ENCODE measurements at places on chromosomes 7 and 10.

DNA sequence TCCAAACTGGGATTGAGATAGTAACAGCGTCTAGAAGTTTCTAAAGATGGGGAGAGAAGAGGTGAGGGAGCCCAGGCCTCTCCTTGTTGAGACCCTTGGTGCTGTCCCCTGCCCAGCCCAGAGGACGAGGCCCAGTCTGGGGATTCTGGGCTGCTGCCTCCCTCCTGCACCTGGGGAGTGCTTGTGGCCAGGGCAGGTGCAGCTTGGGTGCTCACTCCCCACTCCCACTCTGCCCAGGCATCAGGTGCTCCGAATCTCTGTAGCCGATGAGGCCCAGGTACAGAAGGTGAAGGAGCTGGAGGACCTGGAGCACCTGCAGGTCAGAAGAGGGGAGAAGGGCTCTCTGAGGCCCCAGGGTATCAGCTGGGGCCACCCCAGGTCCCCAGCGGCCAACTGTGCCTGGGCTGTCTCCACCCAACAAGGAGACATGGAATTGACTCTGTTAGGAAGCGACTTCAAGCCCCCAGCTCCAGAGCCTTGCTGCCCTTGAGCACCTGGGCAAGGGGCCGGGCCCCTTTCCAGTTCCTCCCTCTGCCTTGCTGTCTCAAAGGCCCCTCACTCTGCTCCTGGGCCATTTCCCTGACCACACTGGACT, 664 bp downstream of the CPA1 start:
- DNase-seq = no peak

DNA sequence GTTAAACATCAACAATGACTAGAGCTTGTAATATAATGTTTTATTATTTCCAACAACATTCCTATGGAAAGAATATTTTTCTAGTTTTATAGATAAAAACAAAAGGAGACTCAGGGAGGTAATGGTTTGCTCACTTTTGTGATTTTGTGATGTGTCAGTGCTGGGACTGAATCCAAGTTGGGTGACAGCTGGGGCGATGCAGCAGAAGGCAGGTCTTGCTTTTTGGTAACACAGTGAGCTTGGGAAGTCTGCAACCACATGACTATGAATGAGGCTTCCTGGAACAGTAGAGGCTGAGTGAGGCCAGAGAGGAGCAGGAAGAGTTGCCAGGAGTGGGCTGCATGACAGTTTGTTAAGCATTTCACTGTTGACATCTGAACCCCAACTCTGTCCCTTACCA, 4.9 kb upstream of the YKT6 start:
- no peak for DNase-seq

DNA sequence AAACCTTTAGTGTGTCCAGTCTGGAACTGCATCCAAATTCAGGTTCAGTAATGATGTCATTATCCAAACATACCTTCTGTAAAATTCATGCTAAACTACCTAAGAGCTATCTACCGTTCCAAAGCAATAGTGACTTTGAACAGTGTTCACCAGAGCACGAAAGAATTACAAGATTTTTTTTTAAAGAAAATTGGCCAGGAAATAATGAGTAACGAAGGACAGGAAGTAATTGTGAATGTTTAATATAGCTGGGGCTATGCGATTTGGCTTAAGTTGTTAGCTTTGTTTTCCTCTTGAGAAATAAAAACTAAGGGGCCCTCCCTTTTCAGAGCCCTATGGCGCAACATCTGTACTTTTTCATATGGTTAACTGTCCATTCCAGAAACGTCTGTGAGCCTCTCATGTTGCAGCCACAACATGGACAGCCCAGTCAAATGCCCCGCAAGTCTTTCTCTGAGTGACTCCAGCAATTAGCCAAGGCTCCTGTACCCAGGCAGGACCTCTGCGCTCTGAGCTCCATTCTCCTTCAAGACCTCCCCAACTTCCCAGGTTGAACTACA, 694 bp upstream of the FAS start:
- no peak for DNase-seq

DNA sequence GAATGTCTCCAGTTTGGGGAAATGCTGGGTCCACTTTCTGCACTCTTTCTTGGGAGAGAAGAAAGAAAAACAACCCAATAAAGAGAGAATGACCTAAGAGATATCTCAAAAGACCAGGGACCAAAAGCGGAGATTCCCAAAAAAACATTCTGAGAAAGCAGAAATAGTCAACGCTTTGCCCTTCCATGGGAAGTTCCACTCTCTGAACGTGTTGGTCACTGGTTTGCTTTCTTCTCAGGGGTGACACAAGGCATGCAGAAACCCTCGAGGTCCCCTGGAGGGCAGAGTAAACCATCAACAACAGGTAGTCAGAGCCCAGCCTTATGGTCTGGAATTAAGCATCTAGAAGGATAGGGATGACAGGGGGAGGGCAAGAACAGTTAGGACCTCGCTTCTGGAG, 26.2 kb upstream of the AOAH start:
- no peak for DNase-seq

DNA sequence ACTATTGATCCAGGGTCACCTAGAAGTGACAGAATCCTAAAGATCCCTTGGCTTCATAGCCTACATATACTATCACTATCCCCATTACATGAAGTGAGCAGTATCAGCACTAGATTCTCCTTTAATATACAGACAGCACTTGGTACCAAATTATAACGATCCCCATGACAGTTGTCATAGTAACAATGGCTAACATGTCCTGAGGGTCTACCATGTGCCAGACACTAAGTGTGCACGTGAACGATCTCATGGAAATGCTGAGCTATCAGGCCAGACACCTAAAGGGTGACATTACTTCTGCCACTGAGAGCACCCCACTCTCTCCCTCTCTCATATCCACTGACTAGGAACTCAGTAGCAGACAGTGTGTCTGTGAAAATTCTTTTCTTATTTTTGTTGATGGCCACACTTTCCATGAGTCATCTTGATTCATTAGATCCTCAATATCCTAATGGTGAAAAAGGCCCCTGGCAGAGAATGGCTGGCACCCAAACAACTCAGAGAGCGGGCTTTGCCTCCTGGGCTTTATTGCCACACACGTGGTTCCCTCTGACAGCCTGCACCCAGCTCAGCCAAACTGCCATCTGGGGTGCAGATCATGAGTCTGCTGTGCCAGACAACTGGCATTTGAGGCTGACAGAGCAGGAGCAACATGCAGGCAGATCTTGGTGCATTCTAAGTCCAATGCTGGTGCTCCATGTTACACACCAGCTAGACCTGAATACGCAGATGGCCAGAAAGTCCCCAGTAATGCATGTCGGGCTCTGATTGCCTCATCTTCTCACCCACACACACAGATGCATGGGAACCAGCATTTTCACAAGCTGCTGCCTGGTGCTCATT, 176.3 kb downstream of the DGKI start:
- DNase-seq = no peak

- no peak for DNase-seq
These were observed 55.3 kb upstream of the OPN4 start for GRCh38 chr10:86599041-86599440.

- DNase-seq = no peak
These were observed 11.4 kb upstream of the ARHGAP12 start for GRCh38 chr10:31939797-31940708.

DNA sequence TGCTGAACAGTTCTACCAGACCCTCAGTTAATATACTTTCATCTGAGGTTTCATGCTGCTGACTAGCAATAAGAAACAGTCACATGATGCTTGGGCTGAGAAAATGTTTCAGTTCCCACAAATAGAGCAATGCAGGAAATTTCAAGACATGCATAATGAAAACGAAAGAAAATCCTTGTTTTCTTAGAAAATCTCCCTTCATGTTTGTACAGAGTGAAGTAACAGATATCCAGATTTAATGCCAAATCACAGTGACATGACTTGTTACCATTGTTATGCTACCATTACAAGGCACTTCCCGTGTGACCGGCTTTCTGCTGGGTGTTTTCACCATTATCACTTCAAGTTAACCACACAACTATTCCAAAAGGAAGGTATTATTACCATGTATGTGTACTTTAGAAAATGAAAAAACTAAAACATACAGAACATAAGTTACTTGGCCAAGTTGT, 121.7 kb downstream of the DOCK4 start:
- no peak for DNase-seq

- DNase-seq = no peak
These were observed 31.0 kb upstream of the ARID5B start for GRCh38 chr10:61870526-61870895.

GRCh38 chr7:41887416-41887815, 184.5 kb upstream of the INHBA start:
- no peak for DNase-seq

GRCh38 chr7:154553711-154554265, 449.1 kb downstream of the PAXIP1 start:
- DNase-seq = no peak

DNA sequence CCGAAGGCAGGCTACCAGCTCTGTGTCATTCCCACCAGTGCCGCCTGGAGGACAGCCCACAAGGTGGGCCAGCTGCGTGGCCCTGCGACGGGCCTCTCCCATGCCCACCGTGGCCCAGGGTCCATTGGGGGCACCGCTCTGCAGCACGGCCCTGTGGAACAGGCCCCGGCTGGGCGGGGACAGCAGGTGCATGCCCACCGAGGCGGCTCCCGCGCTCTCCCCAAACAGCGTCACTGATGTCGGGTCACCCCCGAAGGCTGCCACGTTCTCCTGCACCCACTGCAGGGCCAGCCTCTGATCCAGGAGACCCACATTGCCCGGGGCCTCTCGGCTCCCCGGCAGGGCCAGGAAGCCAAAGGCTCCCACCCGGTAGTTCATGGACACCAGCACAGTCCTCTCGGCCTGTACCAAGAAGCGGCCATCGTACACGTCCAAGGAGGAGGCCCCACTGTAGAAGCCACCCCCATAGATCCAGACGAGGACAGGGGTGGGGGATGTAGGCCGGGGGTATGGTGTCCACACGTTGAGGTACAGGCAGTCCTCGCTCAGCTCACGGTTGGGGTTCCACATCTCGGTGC, 2.3 kb downstream of the ACHE start:
- no peak for DNase-seq

- DNase-seq = no peak
These were observed 42.1 kb downstream of the FAM53B start for GRCh38 chr10:124701881-124702656.

DNA sequence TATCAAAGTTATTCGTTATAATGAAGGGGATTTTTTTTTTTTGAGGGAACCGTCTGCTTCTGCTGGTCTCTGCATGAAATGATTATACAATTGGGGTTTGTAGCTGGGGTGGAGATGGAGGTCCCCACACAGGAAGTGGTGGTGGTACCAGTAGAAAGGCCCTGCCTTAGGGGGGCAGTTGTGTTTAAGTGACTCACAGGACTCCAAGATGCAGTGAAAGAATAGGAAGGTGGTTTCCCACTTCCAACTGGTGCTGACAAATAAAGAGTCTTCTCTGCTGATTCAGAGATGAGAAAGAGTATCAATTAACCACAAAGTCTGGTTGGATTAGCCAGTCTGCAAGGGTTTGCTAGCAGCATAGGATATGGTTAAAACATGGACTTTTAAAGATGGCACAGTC, 376.0 kb downstream of the SORCS3 start:
- DNase-seq = no peak

DNA sequence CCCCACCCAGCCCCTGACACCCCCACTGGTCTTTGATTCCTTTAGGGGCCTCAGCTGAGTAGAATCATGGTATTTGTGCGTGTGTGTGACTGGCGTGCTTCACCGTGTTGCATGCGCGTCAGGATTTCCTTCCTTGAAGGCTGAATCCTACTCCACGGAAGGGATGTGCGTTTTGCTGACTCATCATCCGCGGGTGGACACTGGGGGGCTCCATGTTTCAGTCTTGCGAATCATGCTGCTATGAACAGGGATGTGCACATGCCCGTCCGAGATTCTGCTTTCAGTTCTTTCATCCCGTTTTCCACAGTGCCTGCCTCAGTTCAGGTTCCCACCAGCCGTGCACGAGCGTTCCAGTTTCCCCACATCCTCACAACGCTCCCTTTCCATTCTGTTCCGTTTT, 20.9 kb upstream of the JAKMIP3 start:
- no peak for DNase-seq

DNA sequence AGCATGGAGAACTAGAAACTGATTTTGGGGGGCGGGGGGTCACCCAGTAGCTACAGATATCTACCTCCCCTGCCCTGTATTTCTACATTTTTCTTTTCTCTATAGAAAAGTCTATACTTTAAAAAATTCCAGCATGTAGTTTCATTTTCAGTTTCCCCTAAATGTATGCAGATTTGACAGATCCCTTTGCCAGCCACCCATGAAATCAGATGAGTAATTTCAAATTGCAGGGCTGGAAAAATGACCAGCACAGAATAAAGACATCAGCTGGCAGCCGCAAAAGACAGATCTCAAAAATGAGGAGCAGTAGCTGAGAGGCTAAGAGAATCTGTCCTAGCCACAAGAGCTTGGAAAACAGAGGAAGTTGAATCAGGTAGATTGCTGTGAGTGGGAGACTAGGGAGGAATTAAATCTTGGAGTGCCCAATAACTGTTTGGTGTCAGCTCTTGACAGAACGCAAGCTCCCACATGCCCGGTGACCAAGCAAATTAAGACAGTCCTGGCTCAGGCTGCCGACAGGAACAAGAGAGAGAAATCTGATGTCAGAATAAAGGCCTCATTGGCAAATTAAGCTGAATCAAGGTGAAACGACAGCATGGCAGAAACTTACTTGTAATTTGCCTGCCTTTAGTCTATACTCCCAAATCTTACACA, 24.5 kb downstream of the ADRB1 start:
- no peak for DNase-seq

DNA sequence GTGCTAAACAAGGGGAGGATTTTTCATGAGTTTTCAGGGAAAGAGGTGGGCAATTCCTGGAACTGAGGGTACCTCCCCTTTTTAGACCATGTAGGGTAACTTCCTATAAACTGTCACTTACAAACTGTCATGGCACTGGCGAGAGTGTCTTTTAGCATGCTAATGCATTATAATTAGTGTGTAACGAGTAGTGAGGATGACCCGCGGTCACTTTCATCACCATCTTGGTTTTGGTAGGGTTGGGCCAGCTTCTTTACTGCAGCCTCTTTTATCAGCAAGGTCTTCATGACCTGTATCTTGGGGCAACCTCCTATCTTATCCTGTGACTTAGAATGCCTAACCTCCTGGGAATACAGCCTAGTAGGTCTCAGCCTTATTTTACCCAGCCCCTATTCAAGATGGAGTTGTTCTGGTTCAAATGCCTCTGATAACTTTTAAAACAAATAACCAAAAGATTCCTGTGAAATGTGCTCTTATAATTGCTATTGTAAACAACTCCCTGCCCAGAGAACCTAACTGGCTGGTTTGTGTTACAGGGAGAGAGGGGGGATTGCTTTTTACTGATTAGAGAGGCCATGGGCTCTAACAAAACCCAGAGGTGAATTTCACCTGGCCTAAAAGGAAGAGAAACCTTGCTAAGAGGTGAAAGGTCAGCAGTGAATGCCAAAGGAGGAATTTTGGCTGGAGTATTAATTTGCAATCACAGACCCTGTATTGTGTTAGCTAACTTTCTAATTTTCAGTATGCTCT, 64.3 kb downstream of the EEPD1 start:
- no peak for DNase-seq

- DNase-seq = no peak
These were observed 141.9 kb upstream of the PRSS1 start for GRCh38 chr7:142607351-142607750.

GRCh38 chr10:29163746-29164145, 125.1 kb upstream of the LYZL1 start:
- no peak for DNase-seq

- DNase-seq = no peak
These were observed 76.4 kb downstream of the CTTNBP2 start for GRCh38 chr7:117796889-117797288.

GRCh38 chr7:5502721-5503243, 79.1 kb upstream of the TNRC18 start:
- no peak for DNase-seq

GRCh38 chr10:12140038-12140437, 10.6 kb downstream of the SEC61A2 start:
- DNase-seq = no peak

Data from cerebellar nuclear complex (tissue), 1 donor.